ENCODE measurements at places on chromosomes 11 and 22. TPM values are rescaled to one million over a fixed set of nuclear protein-coding genes. Genes with fewer than 3 reads are reported as not detected.

The ROBO4 gene
- 18.5 TPM for polyA plus RNA-seq

The LGR4 gene
- 128 TPM for polyA plus RNA-seq

The MYOD1 gene
- not detected for polyA plus RNA-seq

The TFIP11 gene
- 44.5 TPM for polyA plus RNA-seq

The CXCR5 gene
- not detected for polyA plus RNA-seq

The LAMTOR1 gene
- 117 TPM for polyA plus RNA-seq

The CD3G gene
- 0.22 TPM for polyA plus RNA-seq

The CRACR2B gene
- 9.8 TPM for polyA plus RNA-seq

The C1QTNF4 gene
- polyA plus RNA-seq: 13.5 TPM

- no peak for DNase-seq
Observed at GRCh38 chr22:17919276-17920144, 104.9 kb downstream of the MICAL3 start.

DNA sequence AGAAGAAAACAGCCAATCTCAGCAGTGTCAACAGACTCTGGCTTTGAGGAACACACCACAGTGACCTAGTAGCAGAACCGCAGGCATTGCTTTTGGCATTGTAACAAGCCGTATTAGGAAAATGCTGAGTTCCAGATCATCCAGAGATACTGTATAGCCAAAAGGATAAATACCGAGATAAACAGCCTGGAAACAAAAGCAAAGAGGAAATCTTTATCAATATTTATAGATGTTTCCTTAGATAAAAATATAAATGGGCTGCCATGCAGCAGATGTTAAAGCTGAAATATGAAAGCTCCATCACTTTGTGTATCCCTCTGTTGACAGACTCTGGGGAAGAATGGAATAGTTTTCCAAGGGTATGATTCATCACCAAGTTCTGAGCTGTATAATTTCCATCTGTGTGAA lies 98.9 kb upstream of the TP53AIP1 start:
- DNase-seq: no peak

- DNase-seq: no peak
Observed at GRCh38 chr11:79017811-79018210, 423.0 kb downstream of the TENM4 start.

DNA sequence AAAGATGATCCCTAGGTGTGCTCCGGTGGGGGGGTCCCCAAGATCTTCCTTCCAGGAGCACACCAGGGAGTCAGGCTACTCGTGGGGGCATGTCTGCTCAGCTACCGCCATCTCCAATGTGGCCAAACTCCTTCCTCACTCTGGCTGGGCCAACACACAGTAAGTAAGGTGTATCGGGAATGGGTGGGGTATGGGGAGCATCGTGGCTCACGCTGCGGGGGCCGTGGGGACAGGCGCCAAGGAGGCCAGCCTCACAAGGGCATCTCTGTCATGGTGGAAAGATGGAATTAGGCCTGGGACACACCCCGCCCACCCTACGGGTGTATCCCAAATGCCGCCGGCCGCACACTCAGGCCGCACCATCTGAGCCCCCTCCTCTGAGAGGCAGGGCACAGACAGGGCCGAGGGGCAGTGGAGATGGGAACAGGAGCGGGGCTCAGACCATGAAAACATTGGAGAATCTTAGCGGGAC lies 8.3 kb downstream of the IGF2 start:
- no peak for DNase-seq

DNA sequence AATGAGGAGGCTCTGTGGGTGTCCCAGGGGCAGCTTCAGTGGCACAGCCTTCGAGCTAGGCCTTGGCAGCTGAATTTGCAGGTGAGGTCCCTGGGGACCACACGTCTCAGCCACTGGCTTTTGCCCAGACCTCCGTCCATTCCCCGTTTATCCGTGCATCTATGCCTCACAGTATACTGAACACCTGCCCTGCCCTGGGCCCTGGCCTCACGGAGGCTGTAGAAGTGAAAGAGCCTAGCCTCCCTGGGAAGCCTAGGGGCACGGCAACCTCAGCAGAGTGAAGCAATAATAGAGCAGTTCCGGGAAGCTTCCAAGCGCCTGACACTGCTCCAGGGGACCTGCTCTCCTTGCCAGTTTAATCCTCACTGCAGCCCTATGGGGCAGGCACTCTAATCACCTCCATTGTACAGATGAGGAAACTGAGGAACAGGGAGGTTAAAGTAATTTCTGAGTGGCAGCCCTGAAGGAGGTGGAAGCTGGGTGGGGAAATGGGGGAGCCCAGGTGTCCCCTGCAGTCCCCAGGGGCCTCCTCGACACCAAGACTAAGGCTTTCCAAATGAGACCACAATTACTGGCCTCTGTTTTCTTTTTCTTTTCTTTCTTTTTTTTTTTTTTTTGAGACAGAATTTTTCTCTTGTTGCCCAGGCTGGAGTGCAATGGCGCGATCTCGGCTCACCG lies 2.7 kb upstream of the NFAM1 start:
- no peak for DNase-seq

- no peak for DNase-seq
Observed at GRCh38 chr11:129427816-129428406, 52.3 kb downstream of the BARX2 start.

GRCh38 chr11:128357073-128357472 lies 230.3 kb downstream of the ETS1 start:
- no peak for DNase-seq

- no peak for DNase-seq
Observed at GRCh38 chr22:44648821-44649565, 53.0 kb upstream of the PRR5 start.

DNA sequence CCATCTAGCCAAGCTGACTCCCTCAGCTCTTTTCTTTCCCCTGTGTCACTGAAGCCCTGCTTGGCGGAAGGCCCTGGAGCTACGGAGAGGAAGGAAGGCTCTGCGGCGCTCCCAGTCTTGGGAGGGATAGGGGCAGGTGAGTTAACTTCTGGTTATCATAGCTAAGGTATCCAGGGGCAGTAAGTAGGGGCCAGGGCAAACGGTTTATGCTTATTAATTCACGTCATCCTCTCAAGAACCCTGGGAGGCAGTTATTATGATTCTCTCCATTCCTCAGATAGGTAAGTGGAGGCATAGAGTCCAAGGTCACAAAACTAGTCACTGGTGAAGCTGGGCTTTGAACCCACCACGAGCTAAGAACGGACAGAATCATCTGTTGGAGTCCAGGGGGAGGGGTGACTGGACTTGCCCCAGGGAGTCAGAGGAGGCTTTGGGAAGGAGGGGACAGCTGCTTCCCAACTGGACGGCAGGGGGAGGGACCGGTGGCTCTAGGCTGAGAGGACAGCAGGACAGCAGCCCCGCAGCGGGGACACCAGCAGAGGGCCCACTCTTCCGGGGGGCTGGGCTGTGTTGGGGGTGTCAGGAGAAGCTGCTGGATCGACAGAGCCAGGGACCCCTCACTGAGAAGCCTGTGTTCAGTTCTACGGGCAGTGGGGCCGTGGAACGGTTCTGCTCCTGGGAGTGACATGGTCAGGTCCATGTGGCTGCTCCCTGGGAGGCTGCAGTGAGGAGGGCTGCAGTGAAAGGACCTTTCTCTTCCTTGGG lies 3.5 kb downstream of the BAIAP2L2 start:
- no peak for DNase-seq

DNA sequence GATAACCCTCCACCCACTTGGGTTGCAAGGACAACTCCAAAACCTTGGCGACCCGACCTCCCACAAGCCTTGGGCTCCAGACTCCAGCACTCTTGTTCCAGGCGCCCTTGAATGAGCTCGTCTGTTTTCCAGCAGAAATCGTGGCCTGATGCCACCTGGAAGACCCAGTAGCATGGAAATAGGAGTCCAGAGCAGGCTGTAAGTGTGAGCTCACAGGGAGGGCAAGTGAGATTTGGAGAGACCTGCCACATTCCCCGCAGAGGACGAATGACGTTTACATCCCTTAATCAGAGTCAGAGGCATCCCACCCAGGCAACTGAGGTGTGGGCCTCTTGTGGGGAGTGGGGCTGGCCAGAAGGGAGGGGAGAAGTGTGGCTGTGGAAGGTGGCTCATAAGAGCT lies 71.9 kb downstream of the LDLRAD3 start:
- no peak for DNase-seq

- no peak for DNase-seq
Observed at GRCh38 chr11:86117001-86117711, 48.3 kb upstream of the PICALM start.

DNA sequence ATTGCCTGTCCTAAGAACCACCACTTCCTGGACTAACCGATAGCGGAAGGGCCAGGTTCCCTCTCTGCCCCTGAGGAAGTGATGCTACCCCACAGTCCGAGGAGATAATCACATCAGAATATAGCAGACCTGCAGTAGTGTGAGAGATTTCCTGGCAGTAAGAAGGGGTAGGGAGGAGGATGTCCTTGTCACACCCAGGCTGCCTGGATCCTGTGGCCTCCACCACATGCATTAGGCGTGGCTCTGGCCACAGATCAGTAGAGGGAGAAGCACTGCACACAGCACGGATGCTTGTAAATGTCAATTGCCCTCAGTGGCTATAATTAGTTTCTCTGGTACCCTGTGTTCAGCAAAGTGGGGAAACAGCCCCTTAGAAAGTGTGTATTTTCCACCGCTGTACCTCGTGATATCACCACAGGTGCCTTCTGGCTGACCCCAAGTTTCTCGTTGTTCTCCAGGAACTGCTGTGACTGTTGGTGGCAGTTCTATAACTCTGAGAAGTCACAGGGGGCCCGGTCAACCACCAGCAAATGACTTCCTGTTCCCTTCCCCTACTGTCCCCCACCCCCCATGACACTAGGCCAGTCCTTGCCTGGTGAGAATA lies 61.8 kb downstream of the UBASH3B start:
- no peak for DNase-seq

DNA sequence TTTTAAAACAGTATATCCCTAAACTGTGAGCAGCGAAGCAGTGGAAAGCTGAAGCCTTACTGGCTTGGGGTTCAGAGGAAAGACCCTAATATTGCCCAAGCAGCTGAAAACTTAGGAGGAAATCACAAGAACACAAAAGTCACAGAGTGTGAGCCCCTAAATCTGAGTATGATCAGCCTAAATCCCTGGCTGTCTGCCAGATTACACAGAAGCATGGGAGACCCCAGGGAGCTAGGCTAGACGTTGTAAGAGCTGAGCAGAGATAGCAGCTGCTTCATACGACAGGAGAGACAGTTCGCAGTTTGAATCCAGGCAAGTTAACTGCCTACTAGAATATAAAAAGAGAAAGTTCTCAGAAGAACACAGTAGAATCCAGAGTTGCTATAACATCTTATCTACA lies 81.2 kb downstream of the PACS1 start:
- no peak for DNase-seq

DNA sequence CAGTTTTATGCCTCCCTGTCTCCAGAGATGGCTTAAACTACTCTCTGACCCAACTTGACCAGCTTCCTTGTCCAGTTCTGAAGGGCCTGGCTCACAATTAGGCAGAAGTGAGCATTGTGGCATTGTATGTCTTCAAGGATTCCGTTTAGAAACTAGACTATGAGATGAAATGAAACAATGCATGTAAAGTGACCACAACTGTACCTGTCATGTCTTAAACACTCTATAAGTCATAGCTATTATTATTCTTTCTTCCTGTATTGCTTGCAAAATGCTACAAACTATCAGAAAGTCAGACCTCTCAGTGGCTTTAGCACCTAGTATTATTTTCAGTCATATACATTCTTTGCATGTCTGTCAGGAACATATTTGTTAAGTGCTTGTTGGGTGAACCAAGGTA lies 127.9 kb upstream of the MTMR2 start:
- DNase-seq: no peak

DNA sequence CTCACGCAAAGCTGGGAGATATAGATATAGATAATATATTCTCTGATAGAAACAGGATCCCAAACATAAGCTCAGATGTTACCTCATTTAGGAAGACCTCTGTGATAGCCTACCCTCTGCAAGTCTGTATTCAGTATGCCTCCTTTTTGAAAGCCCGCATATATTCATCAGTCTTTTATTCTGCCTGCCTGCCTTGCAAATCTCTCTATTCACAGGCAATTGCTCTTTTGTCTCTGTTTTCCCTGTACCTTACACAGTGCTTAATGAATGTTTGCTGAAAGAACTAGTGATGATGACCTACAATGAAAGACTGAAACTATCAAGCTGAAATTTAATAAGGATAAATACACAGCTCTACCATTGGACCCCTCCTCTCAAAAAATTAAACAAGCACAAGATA lies 18.4 kb downstream of the DEUP1 start:
- no peak for DNase-seq

DNA sequence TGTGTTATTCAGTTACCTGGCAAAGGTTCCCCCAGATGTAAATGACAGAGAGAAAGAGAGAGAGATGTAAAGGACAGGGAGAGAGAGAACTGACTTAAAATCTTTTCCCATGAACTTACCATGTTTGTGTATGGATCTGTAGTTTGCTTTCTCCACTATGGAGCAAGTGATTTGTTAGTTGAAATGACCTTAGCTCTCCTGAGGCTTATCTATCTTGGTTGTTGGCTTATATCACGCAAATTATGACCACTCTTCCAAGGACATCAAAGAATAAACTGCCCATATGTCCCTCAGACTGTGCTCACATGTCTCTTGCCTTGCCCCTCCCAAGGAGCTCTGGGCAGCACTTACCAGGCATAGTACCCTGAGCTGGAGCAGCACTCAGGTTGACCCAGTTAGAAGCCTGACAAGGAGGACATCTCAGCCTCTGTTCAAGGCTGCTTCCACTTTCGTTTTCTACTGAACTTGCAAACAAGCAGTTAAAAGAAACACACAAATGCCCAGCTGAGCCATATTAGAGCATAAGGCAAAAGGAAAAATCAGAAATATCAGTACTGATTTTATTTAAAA lies 95.3 kb upstream of the RCN1 start:
- DNase-seq: no peak

GRCh38 chr11:2394818-2395105 lies 5.8 kb upstream of the TSSC4 start:
- no peak for DNase-seq

DNA sequence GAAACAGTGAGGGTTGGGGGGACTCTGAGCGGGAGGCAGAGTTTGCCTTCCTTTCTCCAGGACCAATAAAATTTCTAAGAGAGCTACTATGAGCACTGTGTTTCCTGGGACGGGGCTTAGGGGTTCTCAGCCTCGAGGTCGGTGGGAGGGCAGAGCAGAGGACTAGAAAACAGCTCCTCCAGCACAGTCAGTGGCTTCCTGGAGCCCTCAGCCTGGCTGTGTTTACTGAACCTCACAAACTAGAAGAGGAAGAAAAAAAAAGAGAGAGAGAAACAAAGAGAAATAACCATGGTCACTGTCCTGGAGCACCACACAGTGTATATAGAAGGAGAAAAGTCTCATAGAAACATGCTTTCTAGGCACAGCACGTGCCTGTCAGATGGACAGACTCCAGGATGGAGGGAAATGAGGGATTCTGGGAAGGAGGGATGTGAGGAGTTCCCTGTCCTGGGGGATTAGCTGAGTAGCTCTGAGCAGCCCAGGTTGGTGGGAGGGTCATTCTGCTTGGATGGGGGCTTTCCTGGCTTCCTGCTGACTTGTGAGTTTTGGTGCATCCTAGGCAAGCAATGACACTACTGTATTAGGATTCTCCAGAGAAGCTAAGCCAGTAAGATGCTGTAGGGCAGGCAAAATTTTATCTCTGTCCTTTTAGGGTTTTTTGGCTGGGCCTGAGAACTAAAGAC lies 3.1 kb downstream of the GSTP1 start:
- no peak for DNase-seq

DNA sequence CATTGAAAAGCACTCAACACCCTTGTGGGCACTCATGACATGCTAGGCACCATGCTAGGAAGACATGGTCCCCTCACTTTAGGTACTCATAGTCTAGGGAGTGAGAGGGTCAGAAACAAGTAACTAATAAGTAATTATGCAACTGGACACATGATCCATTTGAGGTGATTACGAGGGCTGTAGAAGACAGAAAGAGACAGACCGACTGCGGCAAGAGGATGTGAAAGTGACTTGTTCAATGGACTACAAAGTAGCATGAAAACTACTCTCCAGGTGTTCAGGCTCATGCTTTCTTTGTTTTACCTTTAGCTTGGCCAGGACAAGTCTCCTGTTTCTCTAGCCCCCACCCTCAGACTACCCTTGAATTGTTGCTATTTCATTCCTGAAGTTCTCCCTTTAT lies 310.8 kb upstream of the SORL1-AS1 start:
- no peak for DNase-seq
